NCI-H345 (cell line): ENCODE measurements at places on chromosomes 3 and 15.
A peak's percentile ranks its signal among the peaks of the same experiment; 100 is the strongest.

- DNase-seq, result no peak
These were observed 217.0 kb downstream of the PDCD6IP start for GRCh38 chr3:34015204-34016142.

GRCh38 chr15:20346082-20346805, 195.4 kb downstream of the GOLGA6L6 start:
- DNase-seq, result no peak

DNA sequence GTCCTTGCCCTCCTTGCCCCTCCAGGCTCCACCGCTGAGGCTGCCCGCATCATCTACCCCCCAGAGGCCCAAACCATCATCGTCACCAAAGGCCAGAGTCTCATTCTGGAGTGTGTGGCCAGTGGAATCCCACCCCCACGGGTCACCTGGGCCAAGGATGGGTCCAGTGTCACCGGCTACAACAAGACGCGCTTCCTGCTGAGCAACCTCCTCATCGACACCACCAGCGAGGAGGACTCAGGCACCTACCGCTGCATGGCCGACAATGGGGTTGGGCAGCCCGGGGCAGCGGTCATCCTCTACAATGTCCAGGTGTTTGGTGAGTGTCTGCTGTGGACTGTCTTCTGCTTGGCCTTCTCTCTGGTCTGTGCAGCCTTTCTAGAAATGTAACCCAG, 61.0 kb downstream of the BOC start:
- no peak for DNase-seq

GRCh38 chr15:82530606-82531379, 9.5 kb downstream of the RPS17 start:
- DNase-seq, result no peak

DNA sequence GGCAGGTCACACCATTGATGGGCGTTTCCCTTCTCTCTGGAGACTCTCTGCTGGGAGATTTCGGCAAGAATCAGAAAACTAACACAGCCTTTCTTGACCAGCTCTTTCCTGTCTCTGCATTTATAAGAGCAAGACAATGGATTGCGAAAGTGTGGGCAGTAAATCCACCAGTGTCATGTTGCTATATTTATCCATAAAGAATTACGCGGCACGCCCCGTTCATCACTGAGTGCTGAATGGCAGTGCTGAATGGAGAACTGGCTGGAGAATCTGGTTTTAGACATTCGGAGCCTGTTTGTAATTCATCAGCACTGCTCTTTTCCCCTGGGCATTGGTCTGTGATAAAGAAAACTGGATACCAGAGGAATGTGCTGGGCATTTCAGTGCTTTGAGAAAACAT, 2.0 kb upstream of the CEMIP start:
- no peak for DNase-seq

DNA sequence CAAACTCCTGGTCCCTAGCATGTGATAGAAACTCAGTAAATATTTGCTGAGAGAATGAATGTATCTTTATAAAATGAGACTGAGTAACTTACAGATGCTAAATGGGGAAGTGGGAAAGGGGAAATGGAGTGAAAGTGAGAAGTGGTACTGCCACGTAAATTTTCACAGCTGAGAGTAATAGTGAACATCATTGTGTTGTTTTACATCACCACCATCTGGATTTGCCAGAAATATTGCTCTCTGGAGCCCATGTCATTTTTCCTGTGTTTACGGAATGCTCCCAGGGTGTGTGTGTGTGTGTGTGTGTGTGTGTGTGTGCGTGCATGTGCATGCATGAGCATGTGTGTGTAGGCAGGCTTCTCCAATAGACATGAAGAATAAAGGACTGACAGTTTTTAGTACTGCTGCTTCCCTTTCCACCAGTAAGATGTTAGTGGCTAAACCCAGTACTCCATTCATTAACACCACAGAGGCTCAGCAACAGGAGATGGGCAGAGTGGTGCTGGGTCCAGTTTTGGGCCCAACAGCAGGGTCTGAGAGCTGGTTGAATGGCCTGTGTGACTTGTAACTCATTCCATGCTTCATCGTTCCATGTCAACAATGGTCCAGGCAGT, 57.3 kb downstream of the DIPK2A start:
- DNase-seq, result no peak

GRCh38 chr15:59111251-59111650, 6.3 kb downstream of the CCNB2 start:
- DNase-seq, result no peak

GRCh38 chr3:185280572-185281365, 26.9 kb upstream of the EHHADH start:
- DNase-seq, result peak; percentile 34

GRCh38 chr3:143306407-143306806, 186.8 kb downstream of the CHST2 start:
- DNase-seq, result no peak

- DNase-seq, result no peak
These were observed 49.0 kb downstream of the LMCD1 start for GRCh38 chr3:8550611-8551010.

GRCh38 chr15:66941108-66941711, 124.2 kb upstream of the SMAD3 start:
- no peak for DNase-seq

DNA sequence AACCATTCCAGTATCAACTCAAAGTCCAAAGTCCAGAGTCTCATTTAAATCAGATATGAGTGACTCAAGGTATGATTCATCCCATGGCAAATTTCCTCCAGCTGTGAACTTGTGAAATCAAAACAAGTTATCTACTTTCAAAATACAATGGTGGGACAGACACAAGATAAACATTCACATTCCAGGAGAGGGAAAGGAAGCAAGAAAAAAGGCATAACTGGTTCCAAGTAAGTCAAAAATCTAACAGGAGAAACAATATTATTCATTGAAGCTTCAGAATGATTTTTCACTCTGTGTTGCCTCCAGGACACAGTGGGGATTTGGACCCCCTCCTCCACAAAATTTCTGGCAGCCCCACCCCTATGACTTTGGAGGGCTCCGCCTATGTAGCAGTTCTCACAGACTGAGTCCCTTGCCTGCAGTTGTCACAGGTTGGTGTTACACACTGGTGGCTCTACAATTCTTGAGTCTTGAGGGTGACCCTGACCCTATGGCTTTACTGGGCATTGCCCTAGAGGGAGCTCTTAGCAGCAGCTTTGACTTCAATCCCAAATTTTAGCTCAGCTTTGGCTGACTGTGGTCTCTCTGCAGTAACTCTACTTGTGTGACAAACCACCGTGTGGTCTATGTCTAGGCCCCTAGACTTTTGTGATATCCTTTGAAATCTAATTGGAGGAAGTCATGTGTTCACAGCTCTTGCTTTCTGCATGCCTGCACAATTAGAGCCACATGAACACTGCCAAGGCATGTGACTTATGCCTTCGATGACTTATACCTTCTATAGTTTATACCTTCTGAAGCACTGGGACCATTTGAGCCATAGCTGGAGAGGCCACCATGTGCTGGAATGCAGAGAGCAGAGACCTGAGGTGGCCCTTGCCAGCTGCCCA, 644.2 kb downstream of the GRM7 start:
- no peak for DNase-seq

DNA sequence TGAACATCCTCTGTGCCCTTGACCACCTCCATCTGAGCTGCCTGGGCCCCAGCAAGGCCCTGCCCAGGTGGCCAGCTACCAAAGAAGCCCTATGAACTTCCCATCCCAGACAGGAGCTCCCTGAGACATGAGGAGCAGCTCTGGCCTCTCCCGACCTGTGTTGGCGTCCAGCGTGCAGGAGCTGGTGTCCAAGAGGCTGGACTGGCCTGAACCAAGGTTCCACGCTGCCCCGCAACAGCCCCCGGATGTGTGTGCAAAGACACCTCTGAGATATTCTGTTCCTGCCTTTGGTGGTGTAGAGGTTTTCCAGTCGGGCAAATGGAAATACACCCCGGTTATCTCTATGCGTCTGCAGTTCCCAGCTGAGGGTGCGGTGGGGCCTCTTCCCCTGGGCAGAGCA, 42.1 kb downstream of the WNT7A start:
- DNase-seq, result no peak

DNA sequence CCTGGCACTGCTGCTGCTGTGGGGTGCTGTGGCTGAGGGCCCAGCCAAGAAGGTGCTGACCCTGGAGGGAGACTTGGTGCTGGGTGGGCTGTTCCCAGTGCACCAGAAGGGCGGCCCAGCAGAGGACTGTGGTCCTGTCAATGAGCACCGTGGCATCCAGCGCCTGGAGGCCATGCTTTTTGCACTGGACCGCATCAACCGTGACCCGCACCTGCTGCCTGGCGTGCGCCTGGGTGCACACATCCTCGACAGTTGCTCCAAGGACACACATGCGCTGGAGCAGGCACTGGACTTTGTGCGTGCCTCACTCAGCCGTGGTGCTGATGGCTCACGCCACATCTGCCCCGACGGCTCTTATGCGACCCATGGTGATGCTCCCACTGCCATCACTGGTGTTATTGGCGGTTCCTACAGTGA, 2.1 kb downstream of the GRM2 start:
- DNase-seq, result no peak

- DNase-seq, result no peak
These were observed 69.6 kb upstream of the THBS1 start for GRCh38 chr15:39511000-39511915.

- no peak for DNase-seq
These were observed 11.9 kb upstream of the SKIC8 start for GRCh38 chr15:78311292-78311691.
